ENCODE measurements at places on chromosomes 4 and X.

GRCh38 chrX:103329991-103330390, at the start of gene TCEAL7:
Gene TCEAL7 (plus strand): TSS chrX:103330239. CDS start chrX:103331404, 1,165 bp downstream.
- no peak for DNase-seq

DNA sequence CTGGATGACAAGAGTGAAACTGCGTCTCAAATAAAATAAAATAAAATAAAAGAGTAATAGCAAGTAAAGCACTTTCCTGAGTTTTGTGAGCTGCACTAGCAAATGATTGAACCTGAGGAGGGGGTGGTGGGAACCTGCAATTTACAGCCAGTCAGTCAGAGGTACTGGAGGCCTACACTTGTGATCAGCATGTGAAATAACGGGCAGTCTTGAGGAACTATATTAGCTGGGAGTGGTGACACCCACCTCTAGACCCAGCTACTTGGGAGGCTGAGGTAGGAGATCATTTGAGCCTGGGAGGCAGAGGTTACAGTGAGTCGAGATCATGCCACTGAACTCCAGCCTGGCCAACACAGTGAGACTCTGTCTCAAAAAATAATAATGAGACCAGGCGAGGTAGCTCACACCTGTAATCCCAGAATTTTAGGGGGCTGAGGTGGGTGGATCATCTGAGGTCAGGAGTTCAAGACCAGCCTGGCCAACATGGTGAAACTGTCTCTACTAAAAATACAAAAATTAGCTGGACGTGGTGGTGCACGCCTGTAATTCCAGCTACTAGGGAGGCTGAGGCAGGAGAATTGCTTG, 537.1 kb upstream of the HTR2C start:
- no peak for DNase-seq

GRCh38 chr4:52991472-52991871, 129.4 kb downstream of the RASL11B start:
- DNase-seq: no peak

- DNase-seq: no peak
Measured at GRCh38 chrX:44068043-44068442, 94.9 kb upstream of the NDP start.

DNA sequence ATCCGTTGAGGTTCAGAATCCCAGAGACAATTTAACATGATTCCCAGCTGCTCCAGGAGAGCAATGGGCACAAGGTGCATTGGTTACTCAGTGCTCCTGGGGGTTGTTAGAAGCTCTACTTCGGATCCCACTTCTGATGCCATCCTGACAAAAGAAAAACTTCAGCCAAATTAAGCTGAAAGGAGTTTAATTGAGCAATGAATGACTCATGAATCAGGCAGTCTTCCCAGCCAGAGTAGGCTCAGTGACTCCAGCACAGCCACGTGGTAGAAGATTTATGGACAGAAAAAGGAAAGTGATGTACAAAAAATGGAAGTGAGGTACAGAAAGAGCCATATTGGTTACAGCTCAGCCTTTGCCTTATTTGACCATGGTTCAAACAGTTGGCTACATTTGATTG, 95.7 kb downstream of the PWWP3B start:
- DNase-seq: no peak

DNA sequence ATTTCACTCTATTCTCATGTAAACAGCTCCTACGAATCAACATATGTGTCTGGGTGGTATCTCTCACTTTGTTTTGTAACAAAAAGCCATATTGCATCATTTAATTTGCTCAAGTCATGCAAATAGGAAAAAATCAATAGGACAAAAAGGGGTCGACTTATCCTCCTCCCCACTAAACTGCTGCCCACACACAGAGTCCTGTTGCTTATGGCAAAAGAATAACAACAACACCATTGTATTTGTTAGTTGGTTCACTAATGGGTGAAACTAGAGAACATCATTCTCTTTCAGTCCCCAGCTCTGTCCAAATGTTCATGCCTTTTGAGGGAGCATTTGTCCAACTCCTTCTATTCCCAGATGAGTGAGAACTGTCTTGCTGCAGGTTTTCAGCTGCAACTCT, 2.1 kb downstream of the HHIP start:
- no peak for DNase-seq

GRCh38 chr4:77820649-77821561, 1.7 kb upstream of the CNOT6L start:
- DNase-seq: no peak

DNA sequence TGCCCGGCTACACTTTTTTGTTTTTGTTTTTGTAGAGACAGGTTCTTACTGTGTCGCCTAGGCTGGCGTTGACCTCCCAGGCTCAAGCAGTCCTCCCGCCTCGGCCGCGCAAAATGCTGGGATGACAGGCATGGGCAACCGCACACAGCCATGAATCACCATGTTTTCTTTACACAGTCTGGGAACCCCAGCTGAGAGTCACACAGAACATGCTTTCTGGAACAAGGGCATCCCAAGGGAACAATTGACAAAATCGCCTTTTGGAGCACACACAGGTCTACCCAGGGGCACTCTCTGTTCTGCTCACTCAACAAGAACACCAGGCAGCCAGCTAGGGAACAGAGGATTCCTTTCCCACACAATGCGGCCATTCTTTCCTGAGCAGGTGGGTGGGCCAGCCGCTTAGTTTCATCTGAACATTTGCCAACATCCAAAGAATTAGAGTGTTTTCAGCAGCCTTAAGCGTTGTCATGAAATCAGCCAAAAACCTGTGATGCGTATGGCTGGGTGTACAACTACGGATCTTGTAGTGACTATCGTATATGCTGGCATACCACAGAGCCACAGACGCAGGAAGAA, 15.7 kb downstream of the PRKX start:
- no peak for DNase-seq

DNA sequence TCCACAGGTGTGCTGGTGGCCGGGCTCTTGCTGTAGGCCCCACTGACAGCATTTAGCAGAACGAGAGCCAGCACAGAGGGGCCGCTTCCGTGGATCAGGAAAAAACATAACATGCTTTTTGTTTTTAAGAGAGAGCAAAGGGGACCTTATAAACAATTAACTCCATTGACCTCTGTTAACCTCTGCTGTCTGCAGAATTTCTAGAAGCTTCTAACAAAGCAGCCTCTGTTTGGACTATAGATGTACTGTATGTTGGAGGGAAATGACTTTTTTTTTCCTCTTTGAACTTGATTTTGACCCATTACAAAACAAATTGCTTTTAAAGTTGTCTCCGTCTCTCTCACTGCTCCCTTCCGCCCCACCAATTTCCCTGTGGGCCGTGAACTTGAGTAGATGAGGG, 210.7 kb downstream of the FRAS1 start:
- no peak for DNase-seq

DNA sequence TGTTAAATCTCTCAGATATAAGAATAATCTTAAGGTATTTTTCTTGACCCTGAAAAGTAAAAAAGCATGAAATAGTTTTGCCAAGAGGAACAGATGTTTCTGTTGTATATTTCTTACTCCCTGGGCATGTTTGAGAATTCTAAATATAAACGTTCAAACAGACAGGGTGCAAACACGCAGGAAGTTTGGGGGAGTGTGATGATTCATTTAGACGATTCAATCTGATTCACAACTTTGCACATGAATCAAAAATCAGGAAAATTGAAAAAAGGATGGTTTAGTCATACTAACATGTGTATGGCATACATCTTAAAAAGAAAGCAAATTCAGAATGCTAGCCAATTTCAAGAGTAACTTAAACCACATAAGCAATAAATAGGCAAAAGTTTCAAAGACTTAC, 340.3 kb upstream of the GRID2 start:
- DNase-seq: no peak

DNA sequence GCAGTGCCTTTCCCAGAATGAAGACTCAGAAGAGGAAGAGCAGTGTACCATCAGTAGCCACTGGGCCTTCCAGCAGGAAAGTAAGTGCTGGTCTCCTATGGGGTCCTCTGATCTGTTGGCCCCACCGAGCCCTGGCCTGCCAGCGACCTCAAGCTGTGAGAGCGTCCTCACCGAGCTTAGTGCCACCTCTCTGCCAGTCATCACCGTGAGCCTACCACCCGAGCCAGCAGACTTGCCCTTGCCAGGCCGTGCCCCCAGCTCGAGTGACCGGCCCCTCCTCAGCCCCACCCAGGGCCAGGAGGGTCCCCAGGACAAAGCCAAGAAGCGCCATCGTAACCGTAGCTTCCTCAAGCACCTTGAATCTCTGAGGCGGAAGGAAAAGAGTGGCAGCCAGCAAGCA, 69.7 kb downstream of the STARD8 start:
- DNase-seq: no peak

Measured in NCI-H1694 (cell line).